Stimulated activated CD4-positive, alpha-beta T cell treated with anti-CD3 and anti-CD28 coated beads, Interleukin-1b, Interleukin-23, amount 100 ng/mL, for 48 hours (primary cell): ENCODE measurements at places on chromosomes 7 and 10.
A peak's percentile ranks its signal among the peaks of the same experiment; 100 is the strongest.

- DNase-seq: no peak
Measured at GRCh38 chr10:129972145-129972965, 8.3 kb upstream of the EBF3 start.

DNA sequence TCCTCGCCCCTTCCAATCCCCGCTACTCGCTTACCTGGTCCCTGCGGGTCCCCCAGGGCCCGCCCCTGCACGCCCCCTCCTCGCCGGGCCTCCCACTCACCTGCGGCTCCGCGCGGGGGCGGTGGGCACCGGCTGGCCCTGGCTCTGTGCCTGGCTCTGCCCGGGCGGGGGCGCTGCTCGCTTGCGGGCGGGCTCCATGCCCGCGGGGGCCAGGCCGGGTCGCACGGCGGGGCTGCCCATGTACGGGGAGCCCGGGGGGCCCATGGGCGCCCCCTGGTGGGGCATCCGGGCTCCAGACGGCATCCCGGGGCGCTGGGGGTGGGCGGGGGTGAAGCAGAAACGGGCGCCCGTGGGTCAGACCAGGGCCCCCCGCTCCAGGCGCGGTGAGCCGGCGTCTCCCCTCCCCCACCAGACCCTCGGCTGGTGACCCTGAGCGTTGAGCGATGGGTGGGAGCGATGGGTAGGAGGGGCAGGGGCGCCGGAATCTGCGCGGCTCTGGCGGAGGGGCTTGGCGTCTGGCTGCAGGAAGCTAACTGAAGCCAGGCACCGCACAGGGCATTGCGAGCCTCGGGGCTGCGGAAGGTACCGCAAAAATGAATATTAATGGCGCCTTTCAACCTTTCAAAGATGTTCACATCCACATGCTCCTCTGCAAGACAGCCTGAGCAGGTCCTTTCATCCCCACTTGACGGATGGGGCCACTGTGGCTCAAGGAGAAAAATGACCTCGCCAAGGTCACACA, 3.0 kb downstream of the SMARCD3 start:
- peak; percentile 52 for DNase-seq

- no peak for DNase-seq
Measured at GRCh38 chr10:62479523-62479922, 105.4 kb downstream of the ZNF365 start.

GRCh38 chr10:62373995-62374861, at the start of gene ZNF365:
ZNF365 (plus strand) TSS chr10:62374369; CDS start chr10:62376194, 1,825 bp downstream.
- DNase-seq: peak; percentile 50

GRCh38 chr7:92557808-92558362, 29.3 kb downstream of the RBM48 start:
- no peak for DNase-seq

DNA sequence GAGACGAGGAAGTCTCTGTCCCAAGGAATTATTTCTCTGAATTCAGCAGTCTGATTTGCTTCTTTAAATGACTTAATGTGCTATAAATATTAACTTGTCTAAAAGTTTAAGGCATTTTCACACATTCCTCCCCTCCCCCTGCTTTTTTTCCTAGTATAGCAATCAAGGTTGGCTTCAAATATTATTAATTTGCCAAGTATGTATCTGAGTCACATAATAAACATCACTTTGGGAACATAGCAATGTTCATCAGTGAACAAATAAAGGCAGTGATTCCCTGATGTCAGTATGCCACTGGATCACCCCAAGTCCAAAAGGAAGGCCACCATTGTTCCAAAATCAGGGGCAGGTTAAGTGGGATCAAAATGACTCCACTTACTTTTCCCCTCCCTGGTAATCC, 40.5 kb downstream of the PDE6C start:
- DNase-seq: no peak

DNA sequence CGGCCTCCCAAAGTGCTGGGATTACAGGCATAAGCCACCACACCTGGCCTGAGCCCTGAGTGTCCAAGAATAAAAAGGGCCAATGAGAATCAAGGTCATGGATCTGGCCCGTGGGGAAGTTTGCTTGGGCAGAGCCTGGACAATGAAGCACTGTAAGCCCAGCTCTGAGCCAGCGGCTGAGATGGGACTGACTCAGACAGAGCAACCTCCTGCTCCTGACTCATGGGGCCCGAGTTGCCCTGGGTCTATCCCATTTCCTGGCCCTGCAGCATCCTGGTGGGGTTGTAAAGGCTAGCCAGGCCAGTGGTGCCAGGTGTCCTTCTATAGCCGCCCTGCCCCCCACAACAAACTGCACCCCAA, 5.2 kb upstream of the MYH16 start:
- DNase-seq: no peak

GRCh38 chr7:39421251-39421650, 145.0 kb upstream of the YAE1 start:
- no peak for DNase-seq

DNA sequence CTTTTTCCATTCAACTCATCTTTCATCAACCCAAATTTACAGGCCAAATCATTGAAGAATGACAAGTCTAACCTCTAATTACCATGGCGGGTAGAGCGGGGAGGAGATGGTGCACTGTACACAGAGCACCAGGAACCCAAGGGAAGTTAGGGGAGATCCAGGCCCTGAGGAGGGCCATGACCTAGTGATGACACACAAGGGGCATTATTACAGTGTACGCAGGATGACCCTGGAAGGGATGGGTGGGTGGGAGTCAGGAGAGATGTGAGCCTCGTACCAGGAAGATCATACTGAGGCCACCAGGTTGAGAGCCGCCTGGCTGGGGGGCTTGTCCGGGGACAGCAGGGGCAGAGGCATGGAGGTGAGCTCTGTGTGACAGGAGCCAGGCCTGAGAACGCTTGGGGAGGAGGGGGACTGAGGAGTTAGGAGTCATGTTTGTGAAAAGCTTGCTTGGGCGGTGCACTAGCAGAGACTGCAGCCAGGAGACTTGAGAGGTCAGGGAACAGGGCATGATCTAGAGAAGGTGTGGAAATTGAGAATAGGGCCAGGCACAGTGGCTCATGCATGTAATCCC, 89.5 kb upstream of the CCNY start:
- DNase-seq: no peak

- no peak for DNase-seq
Measured at GRCh38 chr10:62017491-62017870, 116.0 kb downstream of the ARID5B start.

DNA sequence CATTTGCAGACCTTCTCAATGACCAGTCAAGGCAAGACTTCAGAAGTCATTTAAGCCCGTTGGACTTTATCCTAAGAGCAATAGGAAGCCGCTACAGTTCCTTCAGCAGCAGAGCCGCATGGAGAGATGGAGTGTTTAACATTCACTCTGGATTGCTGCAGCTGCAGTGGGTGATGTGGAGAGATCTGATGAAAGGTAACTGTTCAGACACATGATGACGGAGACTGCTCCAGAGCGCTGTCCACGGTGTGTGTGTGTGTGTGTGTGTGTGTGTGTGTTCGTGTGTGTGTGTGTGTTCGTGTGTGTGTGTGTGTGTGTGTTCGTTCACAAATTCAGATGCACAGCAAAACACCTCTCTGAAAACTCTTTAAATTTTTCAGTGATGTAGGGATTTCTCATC, 37.0 kb downstream of the SEC61G start:
- DNase-seq: no peak

GRCh38 chr10:63711867-63712716, 190.9 kb downstream of the REEP3 start:
- no peak for DNase-seq

GRCh38 chr10:85538601-85539000, 828.0 kb downstream of the GRID1 start:
- no peak for DNase-seq

DNA sequence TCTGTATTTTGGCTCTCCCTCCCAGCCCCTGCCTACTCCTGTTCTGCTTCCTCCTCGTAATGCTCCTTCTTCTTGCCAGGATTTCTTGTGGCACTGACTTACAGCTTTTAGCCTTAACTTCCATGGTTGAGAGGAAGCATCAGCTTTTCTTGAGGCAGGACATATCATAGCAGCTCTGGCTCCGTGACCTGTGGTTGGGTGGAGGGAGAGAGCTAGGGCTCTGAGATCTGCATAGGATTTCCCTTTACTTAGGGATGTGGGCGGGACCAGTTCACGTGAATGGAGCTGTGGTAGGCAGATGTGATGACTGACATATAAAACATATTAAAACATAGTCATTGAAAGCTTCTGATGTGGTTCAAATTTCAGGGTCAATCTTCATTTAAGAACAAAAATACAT, 10.6 kb upstream of the RAB11FIP2 start:
- DNase-seq: no peak

GRCh38 chr10:5064656-5065055, 29.6 kb upstream of the AKR1C3 start:
- DNase-seq: no peak

- no peak for DNase-seq
Measured at GRCh38 chr7:130887182-130887956, 153.4 kb upstream of the KLF14 start.

DNA sequence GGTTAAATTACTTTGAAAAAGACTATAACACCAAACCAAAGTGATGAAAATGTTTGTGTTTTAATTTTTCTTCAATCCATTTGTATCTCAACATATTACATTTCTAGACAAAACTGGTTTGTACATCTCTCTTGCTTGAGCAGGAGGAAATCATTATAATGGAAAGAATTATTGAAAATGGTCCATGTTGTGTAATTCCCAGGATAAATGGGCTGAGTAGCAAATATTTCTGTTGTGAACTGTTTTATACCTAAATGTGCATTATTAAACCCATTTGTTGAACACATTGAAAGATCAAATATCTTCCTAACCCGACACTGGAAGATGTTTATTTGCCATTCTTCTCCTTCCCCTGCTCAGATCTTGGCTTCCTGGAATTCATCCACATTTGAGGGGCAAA, 14.1 kb upstream of the CDK6 start:
- DNase-seq: no peak

DNA sequence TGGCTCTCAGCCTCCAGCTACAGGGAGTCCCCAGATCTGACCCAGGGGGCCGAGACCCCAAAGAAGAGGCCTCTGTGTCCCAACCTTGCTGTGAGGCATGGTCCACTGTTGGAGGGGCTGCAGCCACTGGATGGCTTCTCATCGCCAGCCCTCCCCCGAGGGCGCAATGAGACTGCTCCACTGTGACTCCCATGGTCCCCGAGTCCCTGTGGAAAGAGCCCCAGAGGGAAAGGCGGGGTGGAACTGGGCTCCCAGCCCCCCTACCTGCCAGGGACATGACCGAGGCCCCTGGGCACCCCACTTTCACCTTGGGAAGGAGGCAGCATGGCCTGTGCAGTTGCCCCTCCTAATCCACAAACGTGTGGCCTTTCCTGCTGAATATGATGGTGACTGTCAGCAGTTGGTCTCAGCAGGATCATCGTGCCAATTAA, 33.5 kb upstream of the RET start:
- DNase-seq: no peak

DNA sequence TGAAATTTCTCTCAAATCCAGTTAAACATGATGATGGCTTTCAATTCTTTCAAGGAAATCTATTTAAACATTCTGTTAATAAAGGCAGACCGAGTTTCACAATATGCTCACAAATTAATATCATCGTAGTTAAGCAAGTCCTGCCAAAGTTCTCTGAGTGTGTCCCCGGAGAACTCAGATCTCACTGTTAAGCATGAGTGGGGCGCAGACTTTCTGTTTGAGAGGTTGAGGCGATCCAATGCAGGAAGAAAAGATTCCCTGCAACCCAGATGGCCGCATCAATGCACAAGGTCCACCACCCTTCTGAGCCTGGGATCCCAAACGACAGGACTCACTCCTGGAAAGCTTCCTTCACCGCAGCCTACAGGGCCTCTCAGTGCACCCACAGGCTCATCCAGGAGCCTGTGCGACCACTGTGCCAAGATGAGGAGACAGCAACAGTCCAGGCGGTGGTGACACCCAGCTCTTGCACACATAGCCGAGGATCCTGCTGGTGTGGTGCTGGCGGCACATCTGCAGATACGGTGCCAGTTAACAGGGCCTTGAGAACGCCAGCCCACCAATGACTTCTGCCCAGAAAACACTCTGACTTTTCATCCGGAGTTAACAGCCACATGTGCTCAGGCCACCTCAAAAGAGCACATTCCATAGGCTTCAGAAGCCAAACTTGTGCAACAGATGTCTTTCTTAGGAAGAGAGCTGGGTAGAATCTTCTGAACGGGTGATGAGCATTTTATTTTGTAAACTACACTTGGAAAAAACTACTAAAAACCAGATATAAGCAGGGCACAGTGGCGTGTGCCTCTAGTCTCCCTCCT, 102.1 kb downstream of the ZRANB1 start:
- no peak for DNase-seq

DNA sequence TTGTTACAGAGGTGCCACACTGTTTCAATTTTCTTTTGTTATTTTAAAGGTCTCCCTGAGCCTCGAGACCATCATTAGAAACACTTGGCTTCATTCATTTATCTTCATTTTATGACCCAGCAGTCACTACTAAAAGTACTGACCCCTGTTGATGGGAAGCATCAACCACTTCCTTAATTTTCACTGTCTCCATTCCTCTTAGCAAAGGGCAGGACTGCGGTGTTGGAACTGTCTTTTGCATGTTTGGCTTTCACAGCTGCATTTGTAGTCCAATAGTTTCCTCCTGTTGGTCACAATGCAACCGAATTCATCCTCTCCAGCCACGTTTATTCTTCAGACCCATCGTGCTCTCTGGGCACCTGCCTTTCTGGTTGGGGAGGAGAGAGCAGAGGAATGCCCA, 46.7 kb upstream of the PDZD8 start:
- no peak for DNase-seq

DNA sequence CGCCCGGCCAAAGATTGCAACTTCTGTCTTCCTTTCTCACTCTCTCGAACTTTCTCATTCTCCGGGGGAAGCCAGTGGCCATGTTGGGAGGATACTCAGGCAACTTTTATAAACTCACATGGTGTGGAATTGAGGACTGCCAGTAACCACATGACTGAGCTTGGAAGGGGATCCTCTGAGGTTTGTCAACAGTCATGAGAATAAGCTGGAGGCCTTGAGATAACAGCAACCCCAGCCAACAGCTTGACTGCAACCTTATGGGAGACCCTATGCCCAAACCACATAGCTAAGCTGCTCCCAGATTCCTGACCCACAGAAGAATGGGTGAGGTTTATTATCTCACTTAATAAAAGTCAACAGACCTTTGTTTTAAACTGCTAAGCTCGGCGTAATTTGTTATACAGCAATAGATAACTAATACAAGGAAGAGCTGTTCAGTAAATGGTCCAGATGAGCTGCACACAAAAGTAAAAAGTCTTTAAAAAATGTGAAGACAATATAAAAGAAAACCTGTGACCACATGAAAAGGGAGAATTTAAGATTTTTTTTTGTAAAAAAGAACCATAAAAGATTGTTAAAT, 9.6 kb downstream of the SYPL1 start:
- DNase-seq: no peak

GRCh38 chr7:95553939-95554338, 42.4 kb downstream of the PDK4 start:
- no peak for DNase-seq

- no peak for DNase-seq
Measured at GRCh38 chr7:128443831-128444600, 11.7 kb upstream of the HILPDA start.

DNA sequence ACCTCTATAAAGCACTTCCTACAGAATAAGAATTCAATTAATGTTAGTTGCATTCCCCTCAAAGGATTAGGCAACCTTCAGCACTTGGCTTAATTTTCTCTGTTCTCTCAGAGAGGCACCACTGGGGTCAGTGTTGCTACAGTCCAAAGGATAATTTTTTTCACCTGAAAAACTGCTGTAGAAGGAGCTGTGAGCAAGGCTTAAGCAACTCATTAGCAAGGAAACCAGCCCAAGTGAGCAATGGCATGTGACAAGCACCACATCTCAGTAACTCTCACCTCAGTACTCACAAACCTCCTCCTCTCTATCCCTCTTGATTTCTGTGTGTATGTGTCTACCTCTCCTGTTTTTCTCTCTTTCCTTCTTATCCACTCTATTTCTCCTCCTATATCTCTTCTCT, 55.9 kb downstream of the DGKI start:
- no peak for DNase-seq
